Foreskin keratinocyte (primary cell): ENCODE measurements at places on chromosomes 1 and 21. TPM values are rescaled to one million over a fixed set of nuclear protein-coding genes. Genes with fewer than 3 reads are reported as not detected.

Gene TOMM40L
- 20.3 and 20.8 TPM in 2 replicates for total RNA-seq

GRCh38 chr1:20141466-20141865 is 2.3 kb downstream of the PLA2G2F start:
- no peak for DNase-seq

- peak; percentile 81 for DNase-seq
Measured at GRCh38 chr1:200624679-200625335, 4.3 kb upstream of the KIF14 start.

DNA sequence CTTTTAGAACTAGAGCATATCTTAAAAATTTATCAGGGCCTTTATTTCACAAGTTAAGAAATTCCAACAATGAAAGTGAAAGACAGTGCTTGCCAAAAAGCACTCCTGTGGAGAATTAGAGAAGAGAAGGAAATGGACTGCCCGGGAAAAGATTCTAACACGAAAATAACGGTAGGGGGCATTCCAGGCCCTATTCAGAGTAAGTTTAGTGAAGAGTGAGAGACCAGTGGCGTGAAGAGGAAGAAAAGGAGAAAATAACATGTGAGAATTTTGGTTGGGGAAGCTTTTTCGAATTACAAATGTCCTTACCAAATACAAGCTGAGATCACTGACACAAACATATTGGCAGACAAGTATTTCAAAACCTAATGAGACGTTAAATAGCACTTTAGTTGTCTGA is 38.4 kb upstream of the RBM34 start:
- DNase-seq, result no peak

Gene RGS13
- total RNA-seq, result not detected in 2 replicates

DNA sequence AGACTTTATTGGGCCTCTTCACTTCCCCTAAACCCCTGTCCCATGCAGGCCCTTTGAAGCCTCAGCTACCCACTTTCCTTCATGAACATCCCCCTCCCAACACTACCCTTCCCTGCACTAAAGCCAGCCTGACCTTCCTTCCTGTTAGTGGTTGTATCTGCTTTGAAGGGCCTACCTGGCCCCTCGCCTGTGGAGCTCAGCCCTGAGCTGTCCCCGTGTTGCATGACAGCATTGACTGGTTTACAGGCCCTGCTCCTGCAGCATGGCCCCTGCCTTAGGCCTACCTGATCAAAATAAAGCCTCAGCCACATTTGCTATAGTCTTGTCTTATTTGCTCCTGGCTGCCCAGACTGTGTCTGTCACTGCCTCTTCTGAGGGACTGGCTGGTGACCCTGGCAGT is 5.5 kb downstream of the GSTM4 start:
- DNase-seq, result no peak

- DNase-seq, result no peak
Measured at GRCh38 chr1:100626397-100626796, 88.5 kb downstream of the GPR88 start.

- DNase-seq, result no peak
Measured at GRCh38 chr1:36934061-36934460, 100.3 kb downstream of the GRIK3 start.

DNA sequence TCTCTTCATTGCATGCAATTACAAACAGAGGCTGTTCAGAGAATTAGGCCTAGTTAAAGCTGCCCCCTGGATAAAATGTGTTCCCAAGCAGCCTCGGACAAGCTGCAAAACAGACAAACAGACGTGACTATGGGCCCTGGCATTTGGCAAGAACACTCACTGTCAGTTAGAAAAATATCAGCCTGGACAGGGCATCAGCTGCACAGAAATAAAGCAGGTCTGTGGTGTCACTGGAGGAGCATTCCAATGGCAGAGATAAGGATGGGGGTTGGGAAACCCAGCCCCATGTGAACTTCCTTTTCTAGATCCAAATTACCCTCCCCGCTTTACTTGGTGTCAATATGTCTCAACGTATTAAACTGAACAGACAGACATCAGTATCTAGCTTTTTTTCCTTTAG is 177.1 kb downstream of the GPATCH2 start:
- DNase-seq, result no peak

DNA sequence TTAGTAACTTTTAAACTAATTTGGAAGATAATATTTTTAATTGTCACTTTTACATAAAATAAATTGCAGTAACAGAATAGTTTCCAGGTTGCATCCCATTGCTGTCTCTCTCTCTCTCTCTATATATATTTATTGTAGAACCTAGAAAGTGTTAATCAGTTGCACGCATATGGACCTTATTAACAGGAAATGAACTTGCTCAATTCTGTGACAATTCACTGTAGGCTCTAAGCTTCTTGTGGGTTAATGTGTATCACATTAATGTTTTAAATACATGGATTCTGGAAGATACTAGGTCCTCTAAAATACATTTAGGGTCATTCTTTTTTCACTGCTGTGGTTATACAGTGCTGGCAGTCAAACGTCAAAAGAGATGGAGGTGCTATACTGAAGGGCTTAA is 33.1 kb downstream of the LRRC71 start:
- DNase-seq, result no peak

DNA sequence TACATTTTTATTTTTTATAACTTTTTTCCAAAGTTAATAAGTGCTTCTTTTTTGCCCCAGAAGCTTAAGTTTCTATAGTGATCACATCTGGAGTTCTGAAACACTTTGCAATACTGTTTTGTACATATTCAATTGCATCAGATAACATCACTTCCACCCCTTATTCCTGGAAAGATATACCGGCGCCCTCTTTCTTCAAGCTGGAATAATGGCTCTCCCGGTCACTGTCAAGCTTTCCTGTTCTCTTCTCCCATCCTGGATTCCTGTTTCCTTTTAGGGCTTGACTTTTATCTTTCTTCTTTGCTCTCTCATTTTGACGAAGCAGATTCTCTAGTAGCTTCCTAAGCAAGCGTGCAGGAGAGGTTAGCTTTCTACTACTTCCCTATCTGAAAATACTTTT is 1866.8 kb downstream of the MRPL39 start:
- DNase-seq, result no peak

- peak; percentile 80 for DNase-seq
Measured at GRCh38 chr1:25232866-25233784, 823 bp upstream of the SYF2 start.

- DNase-seq, result no peak
Measured at GRCh38 chr1:238401144-238401543, 510.4 kb upstream of the ZP4 start.

- DNase-seq, result peak; percentile 18
Measured at GRCh38 chr21:28801906-28802305, 190.8 kb downstream of the LTN1 start.

DNA sequence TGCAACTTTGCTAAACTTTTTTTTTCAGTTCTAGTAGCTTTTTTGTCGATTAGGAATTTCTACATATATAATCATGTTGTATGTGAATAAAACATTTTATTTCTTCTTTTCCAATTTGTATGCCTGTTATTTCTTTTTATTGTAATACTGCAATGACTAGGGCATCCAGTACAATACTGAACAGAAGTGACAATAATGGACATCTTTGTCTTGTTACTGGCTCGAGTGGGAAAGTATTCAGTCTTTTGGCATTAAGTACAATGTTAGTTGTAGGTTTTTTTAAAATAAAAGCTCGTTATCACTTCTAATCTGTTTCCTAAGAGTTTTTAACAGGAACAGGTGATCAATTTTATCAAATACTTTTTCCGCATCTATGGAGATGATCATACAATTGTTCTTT is 9.8 kb downstream of the STPG1 start:
- DNase-seq, result no peak

GRCh38 chr1:160282807-160283206 is 2.1 kb downstream of the PEX19 start:
- no peak for DNase-seq

DNA sequence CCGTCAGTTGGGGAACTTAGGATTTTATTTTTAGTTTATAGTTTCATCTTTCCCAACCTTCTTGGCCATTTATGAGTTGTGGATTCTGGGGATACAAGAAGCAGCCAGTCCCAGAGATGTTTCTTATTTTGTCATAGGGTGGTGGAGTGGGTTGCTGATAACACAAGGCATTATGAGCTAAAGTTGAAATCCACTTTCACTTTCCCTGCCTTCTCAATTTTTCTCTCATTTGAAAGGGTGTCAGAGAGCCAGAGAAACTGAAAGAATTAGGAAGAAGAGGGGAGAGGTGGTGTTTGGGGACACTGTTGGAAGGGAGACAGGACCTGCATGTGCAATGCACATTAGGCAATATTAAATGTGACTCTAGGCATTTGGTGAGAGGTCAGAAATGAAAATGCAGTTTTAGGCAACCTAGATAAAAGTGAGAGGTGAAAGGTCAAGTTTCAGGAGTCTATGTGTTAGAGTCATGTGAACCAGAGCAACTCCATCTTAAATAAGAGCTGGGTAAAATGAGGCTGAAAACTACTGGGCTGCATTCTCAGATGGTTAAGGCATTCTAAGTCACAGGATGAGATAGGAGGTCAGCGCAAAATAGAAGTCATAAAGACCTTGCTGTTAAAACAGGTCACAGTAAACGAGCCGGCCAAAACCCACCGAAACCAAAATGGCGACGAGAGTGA is 71.1 kb upstream of the F3 start:
- no peak for DNase-seq

DNA sequence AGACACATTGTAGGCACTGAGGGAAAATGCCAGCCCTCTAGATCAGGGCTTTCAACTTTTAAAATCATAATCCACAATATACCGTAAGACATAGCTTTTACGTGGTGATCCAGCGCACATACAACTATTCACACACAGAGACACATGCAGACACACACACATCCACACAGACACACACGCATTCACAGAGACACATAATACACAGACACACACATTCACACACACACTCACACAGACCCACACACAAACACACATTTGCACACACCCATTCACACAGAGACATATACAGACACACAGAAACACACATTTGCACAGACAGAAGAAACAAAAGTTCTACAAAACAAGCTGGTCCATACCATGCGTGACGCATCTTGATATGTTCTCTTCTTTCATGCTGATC is 244.5 kb downstream of the RHOU start:
- DNase-seq, result no peak

GRCh38 chr21:42799516-42799915 is 79.8 kb downstream of the WDR4 start:
- peak; percentile 85 for DNase-seq

GRCh38 chr1:41368366-41368765 is 7.1 kb downstream of the FOXO6 start:
- DNase-seq, result no peak

DNA sequence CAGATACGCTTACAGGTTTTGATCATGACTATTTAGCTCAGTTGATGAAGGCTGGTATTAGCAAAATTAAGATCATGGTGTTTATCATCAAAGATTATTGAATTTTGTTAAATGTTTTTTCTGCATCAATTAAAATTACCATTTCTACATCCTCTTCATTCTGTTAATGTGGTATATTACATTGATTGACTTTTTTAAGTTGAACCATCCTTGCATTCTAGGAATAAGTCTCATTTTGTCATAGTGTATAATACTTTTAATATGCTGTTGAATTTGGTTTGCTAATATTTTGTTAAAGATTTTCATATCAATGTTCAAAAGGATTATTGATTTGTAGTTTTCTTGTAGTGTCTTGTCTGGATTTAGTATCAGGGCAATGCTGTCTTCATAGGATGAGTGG is 142.4 kb downstream of the LYPLAL1 start:
- no peak for DNase-seq

DNA sequence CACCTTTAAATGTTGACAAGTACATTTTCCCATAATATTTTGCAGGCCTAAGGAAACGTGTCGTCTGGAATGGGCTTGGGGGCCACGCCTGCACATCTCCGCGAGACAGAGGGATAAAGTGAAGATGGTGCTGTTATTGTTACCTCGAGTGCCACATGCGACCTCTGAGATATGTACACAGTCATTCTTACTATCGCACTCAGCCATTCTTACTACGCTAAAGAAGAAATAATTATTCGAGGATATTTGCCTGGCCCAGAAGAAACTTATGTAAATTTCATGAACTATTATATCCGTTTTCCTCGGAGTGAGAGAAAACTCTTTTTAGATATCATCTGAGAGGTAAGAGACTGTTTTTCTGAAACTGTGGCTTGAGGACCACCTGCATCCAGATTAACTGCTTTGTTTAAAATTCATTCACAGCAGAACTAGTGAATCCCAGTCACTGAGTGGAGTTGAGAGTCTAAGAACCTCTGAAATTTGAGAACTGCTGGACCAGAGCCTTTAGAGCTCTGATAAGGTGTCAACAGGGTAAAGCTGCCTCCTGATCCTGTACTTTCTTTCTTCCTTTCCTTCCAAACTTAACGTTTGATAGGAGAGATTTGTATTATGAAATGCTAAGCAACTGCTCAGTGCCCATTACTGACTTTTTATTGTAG is 811 bp downstream of the EXO1 start:
- no peak for DNase-seq

DNA sequence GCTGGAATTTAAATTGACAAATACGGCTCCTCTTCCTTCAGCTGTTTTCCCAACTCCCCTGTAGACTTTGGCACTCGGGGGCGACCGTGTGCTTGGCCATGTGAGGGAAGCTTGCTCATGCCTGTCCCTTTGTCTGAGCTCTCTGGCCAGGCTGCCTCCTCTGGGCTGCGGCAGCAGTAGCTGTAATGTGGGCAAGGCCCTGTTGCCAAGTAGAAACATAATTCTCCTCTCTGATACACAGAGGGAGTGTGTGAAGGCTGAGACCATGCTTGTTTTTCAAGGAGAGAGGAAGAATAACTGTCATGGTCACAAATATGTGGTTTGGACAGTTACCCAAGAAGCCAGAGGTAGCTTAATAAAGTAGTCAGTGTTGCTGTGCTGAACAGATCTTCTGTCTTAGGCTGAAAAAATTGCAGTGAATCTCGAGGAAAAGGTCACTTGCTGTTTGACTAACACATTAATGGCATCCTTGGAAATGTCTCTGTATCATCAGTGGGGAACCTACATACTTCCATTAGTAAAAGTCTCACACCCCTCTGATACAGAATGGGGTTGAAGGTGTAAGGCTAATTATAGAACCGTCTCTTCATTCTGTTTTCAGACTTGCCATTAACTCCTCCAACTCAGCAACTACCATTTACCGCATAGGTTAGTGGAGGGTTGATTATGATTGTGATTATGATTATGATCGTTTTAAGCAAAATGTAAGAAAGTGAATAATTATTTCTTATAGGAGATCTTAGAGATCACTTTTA is 94.6 kb downstream of the TGFB2 start:
- no peak for DNase-seq

GRCh38 chr1:21573971-21574465 is 64.8 kb downstream of the ALPL start:
- DNase-seq, result peak; percentile 74

- DNase-seq, result no peak
Measured at GRCh38 chr1:162726555-162726954, 63.9 kb upstream of the HSD17B7 start.

DNA sequence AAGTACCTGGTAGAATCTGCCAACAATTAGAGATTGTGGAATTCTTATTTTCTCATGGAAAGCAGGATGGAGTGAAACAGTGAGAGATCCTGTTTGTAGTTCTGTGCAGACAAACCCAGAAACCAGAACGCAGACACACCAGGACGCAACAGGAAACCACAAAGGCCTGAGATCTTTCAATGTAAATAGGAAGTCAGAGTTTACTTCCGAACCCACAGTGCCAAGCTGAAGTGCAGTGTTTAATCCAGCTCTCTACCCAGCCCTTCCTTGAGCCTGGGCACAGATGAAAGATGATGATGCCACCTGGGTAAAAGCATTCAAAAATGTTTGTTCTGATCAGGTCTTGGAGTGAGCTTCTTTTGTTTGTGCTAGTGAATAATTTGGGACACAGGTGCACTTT is 244.2 kb upstream of the HOOK1 start:
- DNase-seq, result no peak

Gene FAM72B
- total RNA-seq, result 4.3 and 7.1 TPM in 2 replicates

GRCh38 chr1:172823534-172823933 is 164.6 kb downstream of the FASLG start:
- no peak for DNase-seq

GRCh38 chr1:228500143-228500734 is 13.1 kb downstream of the RNF187 start:
- DNase-seq, result no peak
